Tibial nerve (tissue), 4 donors: ENCODE measurements at places on chromosomes 5 and 9.

- no peak for DNase-seq
Observed at GRCh38 chr9:129587487-129588262, 33.2 kb downstream of the C9orf50 start.

- DNase-seq, result no peak
Observed at GRCh38 chr5:78283105-78283504, 11.4 kb downstream of the AP3B1 start.

DNA sequence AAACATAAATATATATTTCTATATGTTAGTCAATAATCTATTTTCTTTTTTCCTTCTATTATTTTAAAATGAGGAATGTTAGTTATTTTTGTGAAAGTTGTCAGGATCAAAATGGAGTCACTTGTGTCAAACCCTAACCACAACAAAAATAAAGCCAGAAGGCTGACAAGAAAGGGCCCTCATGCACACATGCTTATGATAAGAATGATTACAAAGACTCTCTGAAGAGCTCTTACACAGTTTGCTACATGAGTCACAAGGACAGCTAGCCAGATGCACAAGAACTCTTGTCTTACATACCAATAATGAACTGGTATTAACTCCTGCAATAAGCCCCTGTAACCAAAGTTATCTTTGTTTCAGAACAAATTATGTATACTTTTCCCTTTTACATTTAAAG is 64.7 kb downstream of the GGTA1 start:
- no peak for DNase-seq

DNA sequence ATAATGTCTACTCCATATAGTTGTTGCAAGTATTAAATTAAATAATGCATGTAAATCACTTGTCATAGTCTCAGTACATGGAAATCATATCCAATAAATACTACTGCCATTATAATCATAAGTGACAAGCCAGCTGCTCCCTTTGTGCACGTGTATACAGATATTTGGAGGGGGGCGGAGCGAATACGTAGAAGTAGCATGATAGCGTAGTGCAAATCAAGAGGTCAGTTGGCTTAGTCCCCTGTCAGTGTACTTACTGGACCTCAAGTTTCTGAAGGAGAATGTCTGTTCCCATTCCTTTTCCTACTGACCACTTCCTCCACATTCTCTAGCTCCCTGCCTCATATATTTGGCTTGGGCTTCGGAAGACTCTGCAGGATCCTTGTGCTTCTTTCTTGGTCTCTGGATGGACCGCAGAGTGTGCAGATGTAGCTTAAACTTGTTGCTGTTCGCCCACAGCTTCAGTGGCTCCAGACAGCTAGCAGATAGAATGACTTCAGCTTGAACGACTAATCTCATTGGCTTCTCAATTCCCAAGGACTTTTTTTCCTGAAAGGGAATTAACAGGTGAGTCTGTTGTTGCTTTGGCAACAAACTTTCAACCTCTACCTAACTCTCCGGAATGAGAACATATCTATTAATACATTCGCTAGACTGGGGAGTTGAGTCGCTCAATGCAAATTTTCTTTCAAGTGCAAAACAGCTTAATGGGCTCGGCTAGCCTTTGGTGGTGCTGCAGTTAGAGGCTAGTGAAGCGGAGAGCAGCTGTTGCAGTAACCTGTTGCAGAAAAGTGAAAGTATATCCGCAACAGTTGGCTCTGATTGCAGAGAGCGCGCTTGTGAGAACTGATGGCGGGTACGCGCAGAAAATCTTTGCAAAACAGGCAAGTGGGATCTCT is at the start of gene PCDHB1:
Gene PCDHB1, plus strand, starts transcription at position 753 of the 899 bp plus-strand sequence. Its CDS starts 97 bp downstream, at position 850.
- DNase-seq, result no peak

GRCh38 chr9:93827545-93828330 is 127.4 kb downstream of the BARX1 start:
- no peak for DNase-seq

- DNase-seq, result no peak
Observed at GRCh38 chr5:130066644-130067043, 162.4 kb downstream of the CHSY3 start.

DNA sequence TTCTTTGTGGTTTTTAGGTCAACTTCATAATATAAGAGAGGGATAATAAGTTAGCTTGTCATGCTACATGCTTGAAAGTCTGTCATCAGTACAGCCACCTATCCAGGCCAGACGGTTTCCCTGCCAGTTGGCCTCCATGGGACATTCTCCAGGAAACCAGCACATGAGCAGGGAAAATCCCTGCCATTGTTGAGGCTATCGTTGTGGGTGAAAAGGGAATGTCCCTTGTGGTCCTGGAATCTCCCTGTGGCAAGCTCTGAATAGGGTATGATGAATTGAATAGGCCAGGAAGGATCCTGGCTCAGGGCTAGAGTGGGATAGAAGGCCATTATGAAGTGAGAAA is 12.3 kb downstream of the F2RL1 start:
- no peak for DNase-seq

DNA sequence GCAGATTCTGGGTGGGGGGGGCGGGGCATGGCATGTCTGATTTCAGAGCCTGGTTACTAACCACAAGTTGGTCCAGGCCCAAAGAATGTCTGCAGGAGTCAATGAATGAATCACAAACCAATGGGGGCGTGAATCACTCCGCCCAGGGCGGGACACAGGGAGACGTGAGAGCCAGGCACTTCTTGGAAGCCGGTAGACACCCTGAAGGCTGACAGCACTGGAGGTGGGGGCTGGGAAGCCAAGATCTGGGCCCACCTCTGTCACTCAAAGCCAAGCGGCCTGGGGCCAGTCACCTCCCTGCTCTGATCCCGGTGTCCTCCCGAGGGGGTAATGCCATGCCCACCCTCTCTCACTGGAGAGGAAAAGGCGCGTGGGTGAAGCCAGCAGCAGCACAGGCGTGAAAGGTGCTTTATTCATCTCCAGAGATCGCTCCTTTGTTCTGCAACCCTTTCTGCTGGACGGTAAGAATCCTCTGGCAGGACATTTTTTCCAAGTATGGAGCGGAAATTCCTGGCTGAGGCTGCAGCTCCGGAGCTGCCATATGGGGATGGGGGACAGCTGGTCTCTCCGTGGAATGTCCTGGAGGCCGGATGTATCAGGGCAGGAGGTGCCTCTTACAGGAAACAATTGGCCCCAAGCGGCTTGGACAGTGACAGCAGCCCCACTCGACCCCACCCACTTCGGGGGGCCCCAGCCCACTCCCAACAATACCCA is 85.0 kb downstream of the STK10 start:
- no peak for DNase-seq

DNA sequence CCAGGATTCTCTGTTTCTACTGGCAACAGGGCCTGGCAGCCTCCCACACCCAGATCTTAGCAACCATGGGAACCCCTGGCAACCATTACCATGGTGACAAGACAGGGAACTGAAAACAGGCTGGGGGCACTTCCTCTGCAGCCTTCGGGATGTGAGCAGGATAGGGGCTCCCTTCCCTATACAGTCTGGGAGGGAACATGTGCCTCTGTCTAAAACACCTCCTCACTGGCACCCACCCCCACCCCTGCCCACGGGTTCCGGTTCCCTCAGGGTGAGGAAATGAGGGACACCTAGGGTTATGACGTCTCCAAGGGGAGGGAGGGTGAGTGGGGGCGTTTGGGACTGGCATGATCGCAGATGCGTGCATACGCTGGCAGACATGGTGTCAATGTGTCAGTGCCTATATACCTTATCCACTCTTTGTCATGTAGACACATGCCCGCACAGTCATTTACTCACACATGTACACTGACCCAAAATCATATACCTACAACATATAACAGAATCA is 3.0 kb upstream of the DNAJB5 start:
- DNase-seq, result no peak

DNA sequence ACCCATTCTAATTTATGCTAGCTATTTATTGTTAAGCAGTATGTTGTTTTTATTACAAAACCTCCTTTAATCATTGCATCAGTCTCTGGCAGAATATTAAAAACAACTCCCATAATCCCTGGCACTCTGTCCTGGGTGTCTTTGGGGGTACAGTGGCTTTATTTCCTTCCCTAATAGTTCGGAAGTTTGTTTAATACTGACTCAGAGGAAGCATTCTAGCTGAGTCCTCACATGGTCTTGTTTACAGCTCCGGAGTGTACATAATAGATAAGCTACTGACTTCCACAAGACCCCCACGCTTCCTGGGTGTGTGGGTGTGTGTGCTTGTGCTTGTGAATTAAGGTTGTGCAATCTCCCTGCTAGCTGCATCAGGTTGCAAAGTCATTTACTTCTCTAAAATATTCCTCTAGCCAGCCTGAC is 149.8 kb upstream of the CDKN2B start:
- peak; percentile 25 for DNase-seq

DNA sequence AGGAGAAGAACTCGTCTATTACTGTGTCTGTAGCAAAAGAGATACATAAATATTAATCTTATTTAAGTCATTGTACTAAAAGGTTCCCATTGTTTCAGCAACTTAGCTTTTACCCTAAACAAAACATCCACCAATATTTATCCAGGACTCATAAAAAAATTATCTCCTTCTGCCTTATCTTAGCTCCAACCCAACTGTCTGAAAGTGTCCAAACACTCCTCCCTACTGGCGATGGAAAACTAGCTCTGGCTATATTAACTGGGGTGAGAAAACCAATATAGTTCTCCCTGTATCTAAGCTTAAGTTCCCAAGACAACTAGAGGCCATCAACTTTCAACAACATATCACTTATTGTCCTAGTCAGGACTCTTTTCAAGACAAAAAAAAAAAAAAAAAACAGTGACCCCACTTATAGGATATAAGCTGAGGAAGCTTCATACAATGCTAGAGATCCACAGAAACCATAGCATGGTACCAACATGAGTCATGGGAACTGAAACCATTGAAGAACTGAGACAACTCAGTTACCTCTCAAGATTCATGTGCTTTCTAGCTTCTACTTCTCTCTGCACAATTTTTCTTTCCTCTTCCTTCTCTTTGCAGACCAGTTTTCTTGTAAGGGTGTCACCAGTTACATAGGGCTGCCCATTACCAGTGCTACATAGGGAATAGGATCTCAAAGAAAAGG is 150.7 kb upstream of the RASA1 start:
- DNase-seq, result no peak
